NCI-H82 (cell line): ENCODE measurements at places on chromosomes 1 and 21.
A peak's percentile ranks its signal among the peaks of the same experiment; 100 is the strongest.

- DNase-seq, result peak; percentile 23
Measured at GRCh38 chr21:26406526-26406925, 166.6 kb downstream of the CYYR1 start.

DNA sequence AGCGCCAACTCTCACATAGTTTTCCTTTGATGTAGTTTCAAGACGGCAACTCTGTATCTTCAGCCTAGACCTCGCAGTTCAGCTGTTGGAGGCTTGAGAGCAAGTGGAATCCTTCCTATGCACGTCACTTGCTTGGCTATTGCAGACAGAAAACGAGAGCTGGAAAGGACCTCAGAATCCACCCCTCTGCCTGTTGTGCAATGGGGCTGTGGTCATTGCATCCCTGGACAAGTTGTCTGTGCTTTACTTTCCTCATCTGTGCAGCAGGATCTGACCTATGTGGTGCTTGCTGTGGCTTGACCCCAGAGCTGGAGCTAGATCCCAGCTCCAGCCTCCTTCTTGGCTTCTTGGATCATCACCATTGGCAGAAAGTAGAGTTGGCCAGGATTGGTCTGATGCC, 50.0 kb upstream of the IGSF21 start:
- no peak for DNase-seq

DNA sequence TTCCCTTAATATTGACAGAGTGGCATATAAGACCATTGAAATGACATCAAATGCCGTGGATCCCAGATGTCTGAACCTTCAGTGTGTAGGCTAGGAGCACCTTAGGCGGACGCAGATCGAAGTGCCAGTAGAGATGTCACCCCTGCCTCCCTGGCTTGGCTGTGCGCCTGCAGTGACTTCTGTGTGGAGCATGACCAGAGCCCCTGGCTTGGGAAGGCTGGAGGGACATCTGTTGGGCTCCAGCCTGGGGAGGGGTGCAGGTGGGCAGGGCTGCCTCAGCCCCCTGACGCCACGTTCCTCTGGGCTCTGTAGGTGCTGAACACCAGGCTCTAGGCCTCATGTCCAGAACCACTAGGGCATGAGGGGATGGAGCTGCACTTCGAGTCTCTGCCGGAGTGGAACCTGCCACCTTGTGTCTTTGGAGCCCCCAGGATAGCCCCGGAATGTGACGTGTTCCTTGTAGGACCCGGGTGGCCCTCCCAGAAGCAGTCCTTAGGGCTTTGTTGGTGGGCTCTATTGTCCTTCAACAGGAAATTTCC, 103.8 kb downstream of the ADARB1 start:
- DNase-seq, result no peak

- no peak for DNase-seq
Measured at GRCh38 chr1:205775717-205776056, 405 bp upstream of the RAB29 start.

DNA sequence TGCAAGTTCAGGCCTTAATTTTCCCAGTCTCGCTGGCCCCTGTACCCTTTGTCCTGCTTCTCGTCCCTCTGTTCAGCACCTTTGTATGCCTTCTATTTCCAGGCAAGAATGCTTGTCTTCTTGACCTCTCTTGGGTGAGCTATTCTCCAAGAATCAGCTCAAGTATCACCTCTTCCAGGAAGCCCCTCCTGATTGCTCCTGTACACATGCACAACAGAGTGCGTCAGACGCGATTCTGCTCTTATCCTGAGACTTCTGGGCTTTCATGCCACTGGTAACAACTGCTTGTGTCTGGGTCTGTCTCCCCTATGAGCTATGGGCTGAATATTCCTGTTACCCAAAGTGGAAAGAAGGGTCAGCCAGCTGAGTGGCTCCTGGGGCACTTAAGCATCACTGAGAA, 170.8 kb downstream of the GRIK3 start:
- no peak for DNase-seq

- no peak for DNase-seq
Measured at GRCh38 chr1:63112155-63112900, 210.0 kb upstream of the FOXD3 start.

DNA sequence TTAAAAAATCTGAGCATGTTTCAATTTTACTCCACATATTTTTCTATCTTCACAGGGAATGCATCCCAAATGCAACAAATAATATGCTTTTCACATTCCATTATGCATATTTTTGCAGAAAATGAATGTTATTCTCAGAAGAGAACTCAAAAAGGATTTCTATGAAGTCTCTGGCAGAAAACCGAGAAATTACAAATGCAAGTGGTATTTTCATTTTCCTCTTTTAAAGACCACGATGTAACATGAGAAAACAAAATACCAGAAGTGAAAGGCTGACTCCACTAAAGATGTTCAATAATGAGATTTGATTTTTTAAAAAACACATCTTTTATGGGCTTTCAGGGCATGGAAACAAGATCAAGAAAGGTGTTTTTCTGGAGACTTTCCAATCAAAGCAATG, 5.0 kb upstream of the PDC start:
- no peak for DNase-seq

DNA sequence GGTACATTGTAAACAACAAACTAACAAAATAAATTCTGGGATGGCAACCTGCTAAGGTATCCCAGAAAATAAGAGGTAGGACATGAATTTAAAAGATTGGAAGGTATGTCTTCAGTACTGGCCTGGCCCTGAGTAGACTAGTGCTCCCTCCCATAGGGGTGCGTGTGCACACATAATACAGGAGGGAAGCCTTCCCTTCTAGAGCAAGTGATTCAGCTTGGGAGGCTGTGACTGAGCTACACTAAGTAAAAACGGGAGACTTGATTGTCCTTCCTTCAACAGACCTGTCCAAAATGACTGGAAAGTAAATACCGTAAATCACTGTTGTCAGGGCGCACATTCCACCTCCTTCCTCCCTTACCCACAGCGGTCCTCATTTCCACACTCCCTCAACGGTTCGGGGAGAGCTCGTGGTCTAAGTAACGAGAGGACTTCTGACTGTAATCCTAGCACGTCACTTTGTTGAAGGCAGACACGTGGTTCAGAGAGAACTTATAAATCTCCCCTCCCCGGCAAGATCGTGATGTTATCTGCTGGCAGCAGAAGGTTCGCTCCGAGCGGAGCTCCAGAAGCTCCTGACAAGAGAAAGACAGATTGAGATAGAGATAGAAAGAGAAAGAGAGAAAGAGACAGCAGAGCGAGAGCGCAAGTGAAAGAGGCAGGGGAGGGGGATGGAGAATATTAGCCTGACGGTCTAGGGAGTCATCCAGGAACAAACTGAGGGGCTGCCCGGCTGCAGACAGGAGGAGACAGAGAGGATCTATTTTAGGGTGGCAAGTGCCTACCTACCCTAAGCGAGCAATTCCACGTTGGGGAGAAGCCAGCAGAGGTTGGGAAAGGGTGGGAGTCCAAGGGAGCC, at the start of gene TGFB2:
Gene TGFB2 (plus strand): TSS at position 523 of the 859 bp plus-strand sequence. CDS start 1,366 bp downstream, outside the sequence.
- DNase-seq, result peak; percentile 79

GRCh38 chr1:204250428-204251030, 36.7 kb upstream of the GOLT1A start:
- no peak for DNase-seq

DNA sequence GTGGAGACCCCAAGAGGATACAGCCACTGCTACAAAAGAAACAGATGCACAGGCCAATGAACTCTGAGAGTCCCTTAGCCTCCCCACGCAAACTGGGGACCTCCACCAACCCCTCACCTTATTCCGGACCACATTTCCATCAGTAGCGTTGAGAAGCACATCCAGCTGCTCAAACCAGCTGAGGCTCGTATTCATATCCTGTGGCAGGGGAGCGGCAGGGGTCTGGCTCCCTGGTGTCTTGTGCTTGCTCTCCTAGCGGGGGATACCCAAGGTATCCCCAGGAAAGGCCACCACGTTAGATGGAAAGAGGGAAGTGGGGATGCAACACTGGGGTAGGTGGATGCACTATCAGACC, 481 bp downstream of the CCDC163 start:
- peak; percentile 49 for DNase-seq

DNA sequence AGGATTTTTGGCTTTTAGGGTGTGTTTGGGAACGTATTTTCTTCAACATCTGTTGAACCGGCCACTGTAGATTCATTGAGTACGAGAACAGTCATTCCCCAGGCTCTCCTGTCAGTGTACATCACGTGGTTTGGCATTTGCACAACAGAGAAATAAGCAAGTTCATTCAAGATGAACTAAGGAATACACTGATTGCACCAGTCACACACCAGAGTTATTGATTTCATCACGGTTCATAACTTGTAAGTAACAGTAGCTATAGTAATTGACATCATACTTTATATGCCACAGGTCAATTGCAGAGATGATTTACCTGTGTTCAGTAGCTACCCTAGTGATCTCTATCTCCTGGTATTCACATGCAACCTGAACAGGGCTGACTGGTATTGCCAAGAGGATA, 90.7 kb upstream of the ETS2 start:
- DNase-seq, result no peak

DNA sequence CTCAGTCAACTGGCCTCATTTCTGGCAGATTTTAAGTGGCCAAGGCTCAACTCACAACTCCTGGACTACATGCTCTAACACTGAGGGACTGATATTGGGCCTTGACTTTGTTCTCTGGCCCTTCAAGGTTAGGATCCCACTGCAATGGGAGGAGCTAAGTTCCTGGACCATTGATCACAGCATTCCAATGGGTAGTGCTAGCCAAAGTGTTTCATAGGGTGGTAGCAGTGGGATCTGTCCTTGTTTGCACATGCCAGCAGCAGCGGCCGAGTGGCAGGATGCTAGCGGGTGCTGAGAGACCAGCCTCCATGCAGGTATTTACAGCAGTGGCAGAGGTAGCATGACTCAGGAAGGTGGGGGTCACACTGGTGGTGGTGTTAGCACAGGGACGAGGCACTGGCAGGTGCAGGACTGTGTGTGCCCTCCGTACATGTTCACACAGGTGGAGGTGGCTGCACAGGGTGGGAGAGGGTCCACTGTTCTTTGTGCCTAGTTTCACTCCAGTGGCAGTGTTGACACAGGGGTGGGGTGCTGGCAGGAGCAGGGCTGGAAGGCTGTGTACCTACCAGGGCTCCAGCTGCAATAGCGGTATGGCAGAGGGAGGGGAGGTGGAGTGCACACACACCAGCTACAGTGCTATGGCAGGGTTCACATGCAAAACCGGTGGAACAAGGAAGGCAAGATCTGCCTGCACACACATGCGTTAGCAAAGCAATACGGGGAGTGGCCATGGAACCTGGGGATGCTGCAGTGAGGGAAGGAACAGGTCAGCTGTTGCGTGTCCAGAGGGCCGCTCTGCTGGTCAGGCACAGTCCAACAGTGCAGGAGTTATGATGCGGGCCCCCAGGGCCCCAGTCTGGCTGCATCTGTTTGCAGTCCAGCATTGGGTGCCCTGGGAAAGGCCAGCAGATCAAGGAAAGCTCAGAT, 51.7 kb downstream of the COL24A1 start:
- no peak for DNase-seq
